ENCODE measurements at places on chromosomes 12 and 14.

DNA sequence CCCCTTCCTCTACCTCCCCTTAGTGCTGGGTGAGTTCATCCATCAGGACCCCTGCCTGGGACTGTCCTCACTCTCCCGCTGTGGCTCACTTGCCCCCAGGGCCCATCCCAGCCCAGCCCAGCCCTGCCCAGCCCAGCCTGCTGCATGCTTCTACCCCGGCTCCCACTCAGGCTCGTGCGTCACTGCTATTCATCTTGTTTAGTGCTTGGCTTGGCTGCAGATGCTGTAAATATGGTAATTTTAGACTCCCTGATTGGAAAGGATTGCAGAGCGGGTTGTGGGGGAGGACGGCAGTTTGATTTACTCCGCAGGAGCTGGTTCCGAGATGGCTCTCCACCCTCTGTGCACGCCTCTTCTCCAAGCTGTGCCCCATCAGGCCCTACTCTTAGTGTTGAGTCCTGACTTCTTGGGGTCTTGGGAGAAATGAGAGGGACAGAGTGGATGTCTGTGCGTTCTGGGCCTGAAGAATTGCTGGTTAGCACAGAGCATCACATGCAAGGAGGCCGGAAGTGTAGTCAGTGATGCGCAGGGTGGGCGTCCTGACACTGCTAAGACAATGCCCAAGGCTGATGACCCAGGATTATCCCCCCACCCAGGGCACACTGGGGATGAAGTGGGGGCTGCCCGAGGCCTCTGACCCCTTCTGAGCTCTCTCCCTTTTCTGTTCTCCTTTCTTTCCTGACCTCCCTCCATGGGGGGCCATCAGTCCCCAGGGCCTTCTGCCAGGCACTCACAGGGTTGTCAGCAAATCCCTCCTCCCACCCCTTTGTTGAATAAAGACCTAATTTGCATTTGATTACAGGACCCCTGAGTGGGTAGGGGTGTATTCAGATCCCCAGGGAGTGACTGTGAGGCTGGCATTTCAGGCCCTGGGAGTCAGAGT is 244.4 kb downstream of the ZFP36L1 start:
- DNase-seq: peak; percentile 77

DNA sequence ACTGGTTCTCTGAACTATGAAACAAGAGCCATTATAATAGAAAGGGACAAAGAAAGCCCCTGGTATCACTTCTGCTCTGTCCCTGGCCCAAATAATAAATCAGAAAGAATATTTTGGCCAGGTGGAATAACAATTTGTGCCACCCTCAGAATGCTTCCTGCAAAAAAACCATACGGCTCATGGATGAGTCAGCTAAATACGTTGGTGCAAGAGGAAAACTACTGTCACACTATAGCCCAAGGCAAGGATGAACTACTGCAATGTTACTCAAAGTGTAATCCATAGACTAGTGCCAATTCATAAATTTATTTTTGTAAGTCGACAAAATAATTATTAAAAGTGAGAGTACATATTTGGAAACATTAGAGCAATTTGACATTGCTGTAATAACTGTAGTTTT is 68.2 kb downstream of the ANKS1B start:
- no peak for DNase-seq

GRCh38 chr12:38350342-38351174 is 34.0 kb downstream of the ALG10B start:
- DNase-seq: no peak

GRCh38 chr12:104680070-104680469 is 223.3 kb downstream of the CHST11 start:
- no peak for DNase-seq

DNA sequence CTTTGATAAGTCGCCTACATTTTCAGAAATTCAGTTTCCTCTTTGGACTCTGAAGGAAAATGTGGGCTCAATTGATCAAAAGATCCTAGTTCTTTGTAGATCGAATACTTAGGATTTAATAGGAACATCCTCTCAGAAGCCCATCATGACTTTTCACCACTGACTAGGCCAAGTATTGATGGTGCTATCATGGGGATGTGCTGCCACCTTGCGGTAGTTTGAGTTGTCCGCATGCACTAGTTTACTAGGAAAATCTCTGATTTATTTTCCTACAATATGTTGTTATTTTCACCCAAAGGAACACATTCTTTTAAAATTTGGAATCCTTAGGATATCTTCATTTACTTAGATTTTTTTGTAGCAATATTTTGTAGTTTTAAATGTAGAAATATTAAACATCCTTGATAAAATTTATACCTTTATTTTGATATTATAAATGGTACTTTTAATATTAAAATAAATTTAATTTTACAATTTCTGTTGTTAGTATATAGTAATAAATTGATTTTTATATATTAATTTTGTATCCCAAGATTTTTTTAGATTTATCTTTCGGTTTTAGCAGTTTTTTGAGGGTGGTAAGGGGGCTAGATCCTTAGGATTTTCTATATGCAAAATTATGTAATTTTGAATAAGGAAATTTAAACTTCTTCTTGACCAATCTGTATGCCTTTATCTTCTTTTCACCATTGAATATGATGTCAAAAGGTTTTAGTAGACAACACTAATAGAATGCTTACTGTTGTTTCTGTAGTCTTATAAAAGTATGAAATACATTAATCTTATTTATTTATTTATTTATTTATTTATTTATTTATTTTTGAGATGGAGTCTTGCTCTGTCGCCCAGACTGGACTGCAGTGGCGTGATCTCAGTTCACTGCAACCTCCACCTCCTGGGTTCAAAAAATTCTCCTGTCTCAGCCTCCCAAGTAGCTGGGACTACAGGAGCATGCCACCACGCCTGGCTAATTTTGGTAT is 52.9 kb upstream of the OR9K2 start:
- DNase-seq: peak; percentile 39

GRCh38 chr14:105418269-105419194 is 1.1 kb upstream of the MTA1 start:
- DNase-seq: no peak

DNA sequence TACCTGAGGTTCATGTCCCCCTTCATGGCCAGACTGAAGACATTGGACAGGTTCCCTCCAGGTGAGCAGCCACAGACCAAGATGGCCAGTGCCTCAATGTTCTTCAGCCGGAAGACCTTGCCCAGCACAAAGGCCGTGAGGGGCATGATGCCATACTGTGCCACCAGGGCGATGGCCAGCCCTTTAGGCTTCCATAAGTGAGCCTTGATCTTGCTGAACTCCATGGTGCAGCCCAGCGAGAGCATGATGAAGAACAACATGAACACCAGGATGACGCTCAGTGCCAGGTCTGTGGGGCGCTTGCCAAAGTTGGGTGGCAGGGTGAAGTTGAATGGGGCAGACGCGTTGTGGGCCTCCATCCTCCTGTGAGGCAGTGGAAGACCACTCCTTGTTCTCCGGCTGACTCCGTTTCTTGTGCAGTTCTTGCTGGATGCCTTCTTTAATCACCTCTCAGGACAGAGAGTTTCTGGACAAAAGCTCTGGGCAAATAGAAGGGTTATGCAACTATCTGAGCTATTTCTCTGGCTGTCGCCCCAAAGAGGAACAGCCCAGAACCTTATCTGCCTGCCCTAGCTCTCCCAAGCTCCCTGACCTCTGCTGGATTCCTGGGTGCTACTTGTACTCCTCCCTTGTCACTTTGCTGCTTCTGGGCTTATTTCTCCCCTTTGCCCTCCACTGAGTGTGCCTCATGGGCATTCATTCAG is at the start of gene SLC10A1:
Gene SLC10A1 (minus strand): TSS at position 445 of the 704 bp plus-strand sequence. CDS start 86 bp downstream, at position 359.
- no peak for DNase-seq

DNA sequence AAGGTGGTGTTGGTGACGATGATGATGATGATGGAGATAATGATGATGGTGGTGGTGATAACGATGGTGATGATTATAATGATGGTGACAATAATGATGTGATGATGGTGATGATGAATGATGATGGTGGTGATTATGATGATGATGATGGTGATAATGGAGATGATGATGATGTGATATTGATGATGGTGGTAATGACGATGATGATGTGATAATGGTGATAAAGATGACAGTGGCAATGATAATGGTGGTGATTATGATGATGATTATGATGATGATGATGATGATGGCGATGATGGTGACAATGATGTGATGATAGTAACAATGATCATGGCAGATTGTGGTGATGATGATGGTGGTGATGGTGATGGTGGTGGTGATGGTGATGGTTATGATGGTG is 518.0 kb downstream of the GLT1D1 start:
- no peak for DNase-seq

DNA sequence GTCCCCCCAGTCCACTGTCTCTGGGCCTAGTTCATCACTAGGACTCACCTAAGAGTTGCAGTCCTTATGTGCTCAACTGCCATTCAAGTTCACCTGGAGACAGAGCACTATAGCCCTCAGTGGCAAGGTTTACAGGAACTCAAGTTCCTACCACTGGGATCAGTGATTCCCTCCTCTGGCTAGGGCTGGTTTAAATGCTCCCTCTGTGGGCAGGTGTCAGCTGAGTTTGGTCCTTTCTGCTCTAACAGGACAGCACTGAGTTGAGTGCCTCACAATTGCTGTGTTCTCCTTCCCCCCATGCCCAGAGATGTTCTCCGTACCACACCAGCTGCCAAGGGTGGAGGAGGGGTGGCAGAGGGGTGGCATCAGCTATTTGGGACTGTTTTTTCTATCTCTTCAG is 20.8 kb upstream of the SAV1 start:
- DNase-seq: no peak

GRCh38 chr14:70919774-70920173 is 12.5 kb downstream of the PCNX1 start:
- DNase-seq: no peak

GRCh38 chr12:65123435-65124063 is 2.4 kb upstream of the WIF1 start:
- peak; percentile 41 for DNase-seq

- DNase-seq: no peak
These were observed 21.4 kb downstream of the ZFC3H1 start for GRCh38 chr12:71642264-71642663.

DNA sequence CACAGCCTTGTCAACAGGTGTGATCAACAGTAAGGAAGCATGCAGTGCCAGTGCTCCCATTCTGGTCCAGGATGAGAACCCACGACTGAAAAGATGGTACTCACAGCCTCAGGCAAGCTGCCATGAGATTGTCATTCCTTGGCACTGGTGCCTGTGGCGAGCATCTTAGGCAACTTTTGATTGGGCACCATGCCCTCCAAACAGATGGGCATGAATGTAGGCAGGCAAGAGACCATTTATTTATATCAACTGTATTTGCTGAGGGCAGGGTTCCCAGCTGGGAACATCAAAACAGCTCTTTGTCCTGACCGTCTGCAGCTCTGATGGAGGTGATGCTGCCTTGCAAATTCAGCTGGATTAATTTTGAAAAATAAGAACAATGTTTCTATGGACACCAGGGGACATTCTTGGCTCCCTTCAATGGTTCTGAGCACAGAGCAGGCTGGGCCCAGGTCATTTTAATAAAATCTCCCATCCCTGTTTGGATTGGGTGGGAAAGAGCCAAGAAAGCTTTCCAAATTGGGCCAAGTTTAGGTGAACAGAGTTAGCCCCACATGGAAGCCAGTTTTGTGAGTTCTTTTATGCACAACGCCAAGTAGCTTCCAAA is 522.5 kb downstream of the RMST start:
- no peak for DNase-seq

GRCh38 chr12:126830778-126831680 is 1435.9 kb upstream of the TMEM132C start:
- DNase-seq: no peak

DNA sequence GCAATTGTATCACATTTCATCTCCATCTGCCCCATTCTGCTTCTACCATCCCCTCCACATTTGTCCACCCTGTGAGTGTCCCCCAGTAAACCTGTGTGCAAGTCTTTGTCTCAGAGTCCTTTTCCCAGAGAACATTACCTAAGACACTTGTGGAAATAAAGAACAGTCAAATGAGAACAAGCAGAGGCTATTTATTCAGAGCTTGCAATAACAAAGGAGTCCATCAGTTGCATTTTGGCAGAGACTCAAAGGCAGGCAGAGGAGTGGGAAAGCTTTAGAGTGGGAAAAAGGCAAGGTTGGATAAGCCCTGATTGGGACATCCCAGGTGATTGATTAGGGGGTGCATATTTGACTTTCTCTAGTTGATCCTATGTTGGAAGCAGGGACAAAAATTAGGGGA is 18.2 kb upstream of the PPFIBP1 start:
- DNase-seq: no peak

GRCh38 chr14:85186082-85186481 is 343.9 kb upstream of the FLRT2 start:
- no peak for DNase-seq

- no peak for DNase-seq
These were observed 4.7 kb downstream of the IFT43 start for GRCh38 chr14:75990297-75990696.

DNA sequence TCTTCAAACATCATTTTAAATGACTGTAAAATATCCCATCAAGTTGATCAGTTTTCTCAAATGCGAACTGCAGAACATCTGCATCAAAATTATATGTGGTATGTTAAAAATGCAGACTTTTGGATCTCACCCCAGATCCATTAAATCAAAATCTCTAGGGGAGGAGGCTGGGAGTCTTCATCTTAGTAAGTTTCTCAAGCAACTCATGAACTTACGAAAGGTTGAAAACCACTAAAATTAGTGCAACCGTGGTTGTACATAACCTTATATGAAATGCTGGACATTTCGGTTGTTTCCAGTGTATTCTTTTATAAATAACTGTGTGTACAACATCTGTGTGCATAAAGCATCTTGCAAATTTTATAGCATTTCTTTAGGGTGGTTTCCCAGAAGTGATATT is 39.2 kb downstream of the ZFP36L1 start:
- DNase-seq: no peak

DNA sequence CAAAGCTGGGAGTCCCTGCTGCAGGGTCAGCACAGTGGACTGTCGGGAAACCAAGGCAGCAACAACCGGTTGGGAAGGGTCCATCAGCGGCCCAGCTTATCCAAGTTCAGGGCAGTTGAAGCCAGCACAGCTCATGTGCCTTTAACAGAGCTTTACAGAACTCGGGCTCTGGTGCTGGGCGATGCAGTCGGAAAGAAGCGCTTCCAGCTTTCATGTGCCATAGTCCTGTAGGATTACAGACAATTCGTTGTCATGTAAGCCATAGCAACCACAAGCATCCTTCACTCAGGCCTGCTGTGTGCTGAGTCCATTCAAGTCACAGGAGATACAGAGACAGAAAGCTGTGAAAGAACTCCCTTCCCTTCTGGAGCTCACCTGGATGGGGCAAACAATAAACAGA is 3.5 kb upstream of the FAM181A start:
- DNase-seq: no peak
